ENCODE measurements at places on chromosomes 16 and 17.

DNA sequence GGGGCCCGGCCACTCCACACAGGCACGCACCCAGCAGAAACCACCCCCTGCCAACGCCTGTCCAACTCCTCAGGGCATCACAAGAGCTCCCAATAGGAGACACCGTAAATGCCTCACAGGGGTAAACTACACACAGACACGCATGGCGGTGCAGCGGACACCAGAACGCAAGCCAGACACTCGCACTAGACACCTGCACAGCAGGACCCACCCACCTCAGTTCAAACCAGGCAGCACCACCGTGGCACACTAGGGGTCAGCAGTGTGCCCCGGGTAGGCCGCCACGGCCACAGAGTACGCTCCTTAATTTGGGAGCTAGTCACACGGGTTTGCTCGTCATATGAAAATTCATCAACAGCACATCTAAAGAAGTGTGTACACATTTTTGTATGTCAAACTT lies 3.4 kb downstream of the SLC38A10 start:
- peak; percentile 81 for DNase-seq

- no peak for DNase-seq
Observed at GRCh38 chr16:6284731-6285130, 1047.9 kb upstream of the RBFOX1 start.

- no peak for DNase-seq
Observed at GRCh38 chr16:76176153-76176552, 101.0 kb upstream of the CNTNAP4 start.

- DNase-seq: no peak
Observed at GRCh38 chr17:5793899-5794298, 209.6 kb upstream of the NLRP1 start.

DNA sequence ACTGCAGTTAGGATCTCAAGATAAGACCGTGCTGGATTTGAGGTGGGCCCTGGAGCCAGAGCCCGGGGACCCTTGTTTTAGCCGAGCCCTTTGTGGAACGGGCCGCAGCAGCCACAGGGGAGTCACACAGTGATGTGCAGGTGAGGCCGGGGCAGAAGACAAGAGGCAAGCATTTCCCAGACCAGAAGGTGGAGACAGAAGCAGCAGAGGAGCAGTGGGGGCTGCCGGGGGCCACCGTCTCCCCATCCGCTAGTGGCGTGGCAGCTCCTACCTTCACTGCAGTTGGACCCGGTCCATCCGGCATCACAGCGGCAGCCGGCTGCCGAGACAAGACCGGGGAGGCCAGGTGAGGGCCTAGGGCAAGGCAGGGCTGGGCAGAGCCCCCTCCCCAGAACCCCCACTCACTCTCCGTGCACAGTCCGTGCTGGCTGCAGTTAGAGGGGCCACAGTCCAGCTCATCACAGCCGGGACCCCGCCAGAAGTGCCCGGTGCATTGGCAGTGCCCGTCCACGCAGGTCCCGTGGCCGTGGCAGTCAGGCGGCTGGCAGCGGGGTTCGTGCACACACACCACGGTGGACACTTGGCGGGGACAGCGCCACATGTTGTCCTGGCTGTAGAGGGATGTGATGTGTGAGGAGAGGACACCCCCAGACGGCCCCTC lies 6.0 kb downstream of the NAGPA start:
- DNase-seq: no peak

GRCh38 chr17:29012535-29012934 lies 6.7 kb upstream of the SEZ6 start:
- no peak for DNase-seq

- no peak for DNase-seq
Observed at GRCh38 chr16:80390871-80391489, 149.8 kb upstream of the DYNLRB2 start.

GRCh38 chr17:81193470-81194224 lies 27.6 kb upstream of the AATK start:
- DNase-seq: no peak

DNA sequence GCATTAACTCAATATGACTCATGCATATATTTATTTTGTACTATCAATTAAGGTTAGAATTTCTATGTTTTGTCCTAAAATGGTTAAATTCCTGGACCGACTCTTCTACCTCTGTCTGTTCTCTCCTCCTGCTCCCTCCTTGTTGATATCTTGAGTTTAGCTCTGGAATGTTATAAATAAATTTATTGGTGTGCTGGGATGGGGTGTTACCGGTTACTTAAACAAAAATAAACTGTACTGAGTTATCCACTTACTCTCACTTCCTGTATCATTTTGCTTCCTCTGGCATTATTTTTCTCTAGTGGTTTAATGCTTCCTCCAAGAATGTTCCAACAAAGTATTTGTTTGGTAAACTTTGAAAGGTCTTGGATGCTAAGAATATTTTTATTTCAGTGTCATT lies 120.1 kb downstream of the ABCA8 start:
- no peak for DNase-seq

DNA sequence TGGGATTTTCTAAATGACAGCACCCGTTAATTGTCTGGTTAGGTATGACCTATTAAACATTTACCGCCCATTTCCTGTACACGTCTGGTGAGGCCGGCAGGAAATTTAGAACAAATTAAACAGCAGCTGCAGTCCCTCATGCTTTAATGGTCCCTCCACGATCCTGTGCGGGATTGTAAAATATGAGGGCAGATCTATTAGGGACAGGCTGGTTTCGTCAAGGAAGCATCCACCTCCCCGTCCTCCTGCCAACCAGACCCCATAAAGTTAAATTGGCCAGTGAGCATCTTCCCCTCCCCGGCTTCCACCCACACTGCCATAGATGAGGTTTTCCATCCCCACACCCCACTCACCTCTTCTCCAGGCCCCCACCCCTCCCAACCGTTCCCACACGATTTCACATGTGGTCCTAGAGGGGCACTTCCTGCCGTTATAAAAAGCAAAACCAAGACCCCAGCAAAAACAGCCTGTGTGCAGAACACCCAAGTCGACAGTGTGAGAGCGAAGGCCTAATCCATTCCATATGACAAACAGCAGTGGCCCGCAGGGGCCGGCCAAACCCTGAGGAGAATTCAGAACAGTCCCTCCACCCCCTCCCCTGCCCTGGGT lies 331.9 kb downstream of the FOXL1 start:
- DNase-seq: no peak

- DNase-seq: peak; percentile 47
Observed at GRCh38 chr16:75555213-75555706, 792 bp downstream of the TMEM231 start.

DNA sequence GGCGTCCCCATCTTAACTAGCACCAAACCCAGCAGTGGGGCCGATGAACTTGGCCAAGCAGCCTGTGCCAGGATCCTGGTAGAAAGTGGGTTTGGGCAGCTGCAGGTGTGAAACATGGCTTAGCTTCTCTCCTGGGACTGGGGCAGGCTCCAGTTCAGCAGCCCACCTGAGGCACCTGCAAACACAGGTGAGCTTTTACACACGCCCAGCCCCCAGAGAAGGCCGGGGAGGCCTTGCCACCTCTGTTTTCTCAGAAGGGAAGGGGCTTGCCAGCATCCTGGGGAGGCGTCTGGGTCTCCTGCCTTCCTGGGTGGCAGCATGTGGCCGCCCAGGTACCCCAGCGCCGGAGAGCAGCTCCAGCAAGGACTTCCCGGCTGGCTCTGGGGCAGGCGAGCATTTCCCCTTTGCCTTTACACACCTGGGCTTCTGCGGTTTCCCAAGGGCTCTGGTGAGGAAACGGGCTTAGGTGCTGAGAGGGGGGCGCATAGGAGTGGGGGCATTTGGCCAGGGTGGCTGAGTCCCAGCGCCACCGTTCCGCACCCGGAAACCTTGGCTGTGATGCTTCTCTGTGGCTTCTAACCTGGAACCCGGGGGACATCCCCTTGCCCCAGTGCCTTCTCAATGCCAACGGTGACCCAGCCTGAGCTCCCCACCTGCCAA lies 81.6 kb upstream of the CBX4 start:
- no peak for DNase-seq

GRCh38 chr17:44065668-44066203 lies 735 bp downstream of the LSM12 start:
- DNase-seq: peak; percentile 21

DNA sequence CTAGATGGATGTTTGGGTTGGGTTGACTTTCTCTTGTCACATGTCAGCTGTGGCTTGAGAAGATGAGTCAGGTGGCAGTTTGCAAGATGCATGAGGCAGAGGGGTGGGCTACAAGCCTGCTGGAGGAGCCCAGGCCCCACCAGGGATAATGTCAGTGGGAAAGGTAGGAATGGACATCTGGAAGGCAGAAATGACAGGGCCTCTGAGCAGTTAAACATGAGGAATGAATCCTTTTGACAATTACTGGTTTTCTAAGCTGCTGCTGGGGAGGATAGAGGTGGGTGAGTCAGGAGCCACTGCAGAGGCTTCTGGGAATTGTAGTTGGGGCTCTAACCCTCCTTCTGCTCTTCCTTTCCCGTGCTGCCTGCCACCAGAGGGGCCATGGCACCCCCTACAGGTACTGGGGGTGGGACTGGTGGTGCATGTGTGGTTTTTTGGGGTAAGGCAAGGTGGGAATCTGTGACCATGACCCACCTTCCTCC lies 15.7 kb downstream of the SLC52A1 start:
- DNase-seq: peak; percentile 57

- DNase-seq: no peak
Observed at GRCh38 chr17:14334276-14334840, 33.5 kb downstream of the HS3ST3B1 start.
